Fibroblast of skin of left quadriceps (primary cell): ENCODE measurements at places on chromosomes 12 and 14.

GRCh38 chr12:2895051-2895451 lies 4.4 kb downstream of the TULP3 start:
- DNase-seq = no peak

- no peak for DNase-seq
Observed at GRCh38 chr14:69152902-69153151, at the start of gene DCAF5. DCAF5 (minus strand) TSS chr14:69153119; CDS start chr14:69152978, 141 bp downstream.

DNA sequence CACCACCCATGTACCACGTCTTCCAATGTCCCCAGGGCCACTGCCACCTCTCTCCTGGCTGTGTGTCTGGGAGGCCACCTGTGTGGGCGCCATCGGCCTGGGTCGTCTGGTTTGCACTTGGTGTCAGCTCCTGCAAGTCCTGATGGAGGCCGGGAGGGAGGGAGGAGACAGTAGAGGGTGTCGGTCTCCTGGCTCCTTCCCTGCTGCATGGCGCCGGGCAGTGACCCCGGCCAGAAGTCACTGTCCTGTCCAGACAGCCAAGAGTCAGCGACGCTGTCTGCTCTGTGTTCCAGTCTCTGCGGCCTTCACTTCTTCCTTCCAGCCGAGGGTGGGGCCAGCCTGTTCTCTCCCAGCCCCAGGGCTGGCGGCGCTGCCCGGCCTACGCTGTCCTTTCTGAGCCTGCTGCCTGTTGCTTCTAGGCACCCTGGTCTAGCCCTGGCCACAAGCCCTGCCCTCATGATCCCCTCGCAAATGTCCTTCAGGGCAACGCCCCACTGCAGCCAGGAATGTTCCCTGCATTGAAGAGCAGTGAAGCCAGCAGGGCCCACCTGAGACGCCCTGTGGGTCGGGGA lies 13.0 kb upstream of the LBHD2 start:
- no peak for DNase-seq

DNA sequence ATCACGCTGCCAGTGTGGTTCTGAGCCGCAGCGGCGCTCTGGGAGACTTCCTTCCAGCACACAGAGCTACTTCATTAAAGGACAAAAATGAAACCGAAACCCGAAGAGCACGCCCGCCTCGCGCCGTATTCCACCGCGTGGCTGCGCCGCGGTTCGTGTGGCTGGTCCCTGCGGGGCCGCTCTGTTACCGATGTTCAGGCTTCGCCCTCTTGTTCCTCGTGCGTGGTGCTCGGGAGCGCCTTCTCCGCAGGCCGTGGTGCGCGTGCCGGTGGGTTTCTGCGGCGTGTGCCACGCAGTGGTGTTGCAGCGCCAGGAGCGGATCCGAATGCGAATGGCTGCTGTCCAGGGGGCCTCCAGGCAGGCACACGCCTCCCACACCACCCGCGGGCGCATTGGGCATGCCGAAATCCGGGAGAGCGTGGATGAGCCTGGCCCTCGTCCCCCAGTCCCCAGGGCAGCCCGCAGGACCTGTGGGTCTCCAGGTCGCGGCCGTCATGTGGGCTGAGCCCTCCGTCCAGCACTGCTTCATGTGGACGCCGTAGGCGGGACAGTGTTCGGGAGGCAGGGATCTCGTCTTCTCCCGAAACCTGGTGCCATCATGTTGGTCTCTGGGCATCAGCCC lies 91.2 kb downstream of the ADGRD1 start:
- no peak for DNase-seq

DNA sequence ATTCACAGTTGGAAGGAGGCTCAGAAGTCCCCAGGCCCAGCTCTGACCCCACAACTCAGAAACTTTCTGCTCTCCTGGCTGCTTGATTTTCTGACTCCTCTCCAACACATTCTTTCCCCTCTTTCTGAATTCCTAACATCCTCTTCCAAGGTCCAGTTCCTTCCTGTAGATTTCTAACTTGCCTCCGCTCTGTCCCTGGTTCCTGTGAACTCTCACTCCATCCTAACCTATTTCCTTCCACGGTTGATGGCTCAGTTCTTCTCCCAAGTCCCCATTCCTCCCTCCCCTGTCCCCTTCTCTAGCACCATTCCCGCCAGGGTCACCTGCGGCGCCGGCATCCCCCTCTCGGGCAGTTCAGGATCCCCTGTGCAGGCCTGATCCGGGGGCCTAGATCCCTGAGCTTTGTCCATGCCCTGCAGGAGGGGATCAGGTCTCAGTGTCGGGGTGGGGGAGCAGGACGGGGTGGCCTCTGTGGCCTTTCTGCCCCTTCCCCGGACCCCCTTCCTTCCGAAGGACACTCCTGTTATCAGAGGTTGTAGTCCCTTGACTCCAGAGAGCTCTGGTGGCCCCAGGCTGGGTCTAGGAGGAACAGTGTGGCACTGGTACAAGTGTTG lies 6.0 kb upstream of the SLC22A17 start:
- DNase-seq = no peak

GRCh38 chr14:74240794-74241651 lies 1.8 kb downstream of the VSX2 start:
- no peak for DNase-seq

DNA sequence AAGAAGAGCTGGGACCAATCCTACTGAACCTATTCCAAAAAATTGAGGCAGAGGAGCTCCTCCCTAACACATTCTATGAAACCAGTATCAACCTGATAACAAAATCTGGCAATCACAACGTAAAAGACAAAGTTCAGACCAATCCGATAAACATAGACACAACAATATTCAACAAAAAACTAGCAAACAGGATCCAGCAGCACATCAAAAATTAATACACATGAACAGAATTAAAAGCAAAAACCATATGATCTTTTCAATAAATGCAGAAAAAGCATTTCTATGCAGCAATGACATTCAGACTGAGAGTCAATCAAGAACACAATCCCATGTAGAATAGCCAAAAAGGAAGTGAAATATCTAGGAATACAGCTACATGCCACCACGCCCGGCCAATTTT lies 7.0 kb upstream of the CLEC14A start:
- DNase-seq = no peak

GRCh38 chr12:11631288-11631687 lies 18.2 kb upstream of the ETV6 start:
- DNase-seq = no peak

DNA sequence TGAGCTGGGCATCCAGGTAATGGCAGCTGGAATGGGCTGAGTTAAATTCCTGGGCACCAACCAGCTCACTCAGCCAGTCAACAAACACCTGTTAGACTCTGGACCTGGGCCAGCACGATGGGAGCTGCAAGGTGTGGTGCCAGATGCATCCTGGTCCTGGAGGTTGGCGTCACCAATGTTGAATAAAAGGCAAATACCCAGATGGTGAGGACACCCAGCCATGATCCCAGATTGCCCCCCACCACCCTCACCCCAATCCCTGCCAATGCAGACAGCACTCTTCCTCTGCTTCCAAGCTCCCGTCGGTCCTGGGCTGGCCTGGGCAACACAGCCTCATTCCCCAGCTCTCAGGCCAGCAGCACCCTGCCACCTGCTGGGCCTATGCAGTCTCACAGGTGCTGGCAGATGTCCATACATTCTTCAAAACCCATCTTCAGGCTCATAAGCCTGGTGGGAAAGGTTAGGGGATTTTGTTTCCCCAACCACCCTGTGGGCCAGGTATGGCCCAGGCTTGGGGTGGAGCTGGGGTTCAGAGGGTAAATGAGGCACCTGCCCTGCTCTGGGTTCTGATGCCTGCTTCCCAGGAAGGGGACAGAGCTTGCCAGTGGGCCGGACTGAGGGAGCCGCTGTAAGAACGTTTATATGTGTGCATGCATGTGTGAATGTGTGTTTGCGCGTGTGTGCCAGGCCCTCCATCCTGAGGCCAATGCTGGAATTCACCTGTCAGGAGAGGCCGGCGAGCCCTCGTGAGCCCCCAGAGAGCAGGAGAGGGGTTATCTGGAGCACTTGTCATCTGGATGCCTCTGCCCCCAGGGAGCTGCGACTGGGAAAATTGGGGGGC lies 58.0 kb downstream of the LGMN start:
- DNase-seq = peak; percentile 21

GRCh38 chr12:41304526-41304925 lies 116.4 kb downstream of the PDZRN4 start:
- DNase-seq = no peak

DNA sequence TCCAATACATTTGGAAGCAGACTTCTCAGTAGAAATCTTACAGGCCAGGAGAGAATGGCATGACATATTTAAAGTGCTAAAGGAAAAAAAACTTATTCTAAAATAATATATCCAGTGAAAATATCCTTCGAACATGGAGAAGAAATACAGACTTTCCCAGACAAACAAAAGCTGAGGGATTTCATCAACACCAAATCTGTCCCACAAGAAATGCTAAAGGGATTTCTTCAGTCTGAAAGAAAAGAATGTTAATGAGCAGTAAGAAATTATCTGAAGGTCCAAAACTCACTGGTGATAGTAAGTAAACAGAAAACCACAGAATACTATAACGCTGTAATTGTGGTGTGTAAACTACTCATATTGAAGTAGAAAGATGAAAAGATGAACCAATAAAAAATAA lies 103.9 kb downstream of the INSM2 start:
- no peak for DNase-seq

GRCh38 chr14:100523843-100524169 lies 63.4 kb downstream of the BEGAIN start:
- DNase-seq = no peak

- DNase-seq = peak; percentile 2
Observed at GRCh38 chr12:42426746-42427145, 100.8 kb downstream of the PPHLN1 start.
